Bronchial smooth muscle cell (primary cell): ENCODE measurements at places on chromosomes 7 and 10. TPM values are rescaled to one million over a fixed set of nuclear protein-coding genes. Genes with fewer than 3 reads are reported as not detected.

Gene PNLIPRP2
- not detected in 2 replicates for total RNA-seq

Gene CPSF4
- 26.5 and 27.6 TPM in 2 replicates for total RNA-seq

Gene BICC1
- 74.9 and 78.8 TPM in 2 replicates for total RNA-seq

Gene PRPS1L1
- not detected in 2 replicates for total RNA-seq

Gene MKRN1
- 80.1 and 108 TPM in 2 replicates for total RNA-seq
